ENCODE measurements at places on chromosomes 5 and 9.

DNA sequence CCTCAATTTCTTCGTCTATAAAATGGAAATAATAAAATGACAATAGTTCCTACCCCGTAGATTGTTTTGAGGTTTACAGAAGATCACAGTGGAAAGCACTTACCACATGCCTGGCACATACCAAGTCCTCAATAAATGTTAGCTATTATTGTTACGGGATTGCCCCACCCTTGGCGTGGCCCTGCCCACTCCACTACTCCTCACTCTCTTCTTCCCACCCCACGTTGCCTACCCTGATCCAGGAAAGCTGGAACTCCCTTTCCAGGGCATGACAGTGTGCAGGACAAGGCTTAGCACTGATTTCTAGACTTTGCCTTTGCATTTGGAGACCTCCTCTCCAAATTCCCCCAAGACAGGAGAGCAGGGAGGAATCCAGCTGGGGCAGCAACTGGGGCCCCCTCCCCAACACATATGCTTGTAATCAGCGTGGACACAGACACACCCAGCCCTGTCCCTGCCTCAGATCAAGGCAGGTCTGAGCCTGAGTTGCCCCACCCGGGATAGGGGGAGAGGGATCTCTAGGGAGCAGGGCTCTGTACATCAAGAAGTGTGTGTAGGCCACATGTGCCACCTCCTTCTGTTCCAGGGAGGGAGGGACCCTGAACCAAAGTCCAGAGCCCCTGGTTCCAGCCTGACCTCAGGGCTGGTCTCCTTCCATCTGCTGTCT lies 6.7 kb downstream of the SLC4A9 start:
- no peak for DNase-seq

DNA sequence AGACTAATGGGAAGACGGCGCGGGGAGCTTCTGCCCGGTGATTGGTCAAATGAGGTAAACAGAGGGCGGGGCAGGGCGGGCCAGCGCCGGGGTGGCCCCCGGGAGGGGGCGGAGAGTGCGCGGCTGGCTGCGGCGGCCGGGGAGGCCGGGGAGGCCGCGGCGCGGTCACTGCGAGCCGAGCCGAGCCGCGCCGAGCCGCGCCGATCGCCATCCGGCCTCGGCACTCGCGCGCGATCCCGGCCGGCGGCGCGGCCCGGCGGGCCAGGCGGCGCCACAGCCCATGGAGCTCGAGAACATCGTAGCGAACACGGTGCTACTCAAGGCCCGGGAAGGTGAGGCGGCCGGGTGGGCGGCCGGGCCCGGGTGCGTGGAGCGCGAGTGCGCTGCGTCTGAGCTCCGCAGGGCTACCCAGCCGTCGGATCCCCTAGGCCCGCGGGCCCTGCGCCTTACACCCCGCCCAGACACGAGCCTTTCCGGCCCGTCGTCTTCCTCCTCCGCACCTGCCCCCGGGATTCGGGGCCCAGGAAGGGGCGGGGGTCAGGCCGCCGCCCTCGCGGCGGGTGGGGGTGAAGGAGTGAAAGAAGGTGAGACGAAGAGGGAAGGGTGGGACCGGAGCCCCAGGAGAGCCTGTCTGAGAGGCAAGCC lies at the start of gene GRK6:
Gene GRK6, plus strand, starts transcription at position 111 of the 645 bp plus-strand sequence. Its CDS starts 170 bp downstream, at position 281.
- no peak for DNase-seq

DNA sequence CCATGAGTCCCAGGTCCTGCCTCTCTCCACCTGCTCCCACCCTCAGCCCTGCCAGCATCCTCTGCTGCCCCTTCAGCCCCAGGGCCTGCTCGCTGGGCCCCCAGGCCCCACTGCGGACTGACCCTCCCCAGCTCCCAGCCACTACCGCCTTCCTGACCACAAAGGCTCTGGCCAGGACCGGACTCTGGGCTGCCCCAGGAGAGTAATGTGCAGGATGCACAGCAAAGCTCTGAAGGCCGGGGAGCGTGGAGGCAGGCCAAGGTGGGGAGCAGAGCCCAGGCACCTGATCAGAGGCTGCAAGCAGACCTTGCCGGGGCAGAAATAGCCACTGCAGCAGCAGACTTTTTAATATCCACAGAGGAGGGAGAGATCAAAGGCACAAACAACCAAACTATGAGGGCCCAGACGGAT lies 27.9 kb downstream of the IPPK start:
- no peak for DNase-seq

DNA sequence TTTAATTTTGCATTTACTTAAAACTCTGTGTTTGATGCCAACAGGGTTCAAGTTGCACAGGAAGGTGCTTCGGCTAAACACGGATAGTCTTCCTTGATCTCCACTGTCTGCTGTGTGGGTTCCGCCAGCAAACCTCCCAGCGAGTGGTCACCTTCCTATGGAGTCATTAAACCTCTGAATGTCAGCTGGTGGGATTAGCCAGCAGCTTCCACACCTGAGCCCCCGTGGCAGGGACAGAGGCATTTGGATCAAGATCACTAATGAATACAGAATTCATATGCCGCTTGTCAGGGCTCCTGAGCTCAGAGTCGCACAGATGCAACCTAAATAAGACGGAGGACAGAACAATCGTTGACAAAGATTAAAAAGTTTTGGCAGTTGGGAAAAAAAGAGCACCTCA lies 39.5 kb downstream of the PSMB7 start:
- DNase-seq = no peak

- no peak for DNase-seq
Measured at GRCh38 chr5:81553567-81554212, 159.8 kb upstream of the ACOT12 start.

DNA sequence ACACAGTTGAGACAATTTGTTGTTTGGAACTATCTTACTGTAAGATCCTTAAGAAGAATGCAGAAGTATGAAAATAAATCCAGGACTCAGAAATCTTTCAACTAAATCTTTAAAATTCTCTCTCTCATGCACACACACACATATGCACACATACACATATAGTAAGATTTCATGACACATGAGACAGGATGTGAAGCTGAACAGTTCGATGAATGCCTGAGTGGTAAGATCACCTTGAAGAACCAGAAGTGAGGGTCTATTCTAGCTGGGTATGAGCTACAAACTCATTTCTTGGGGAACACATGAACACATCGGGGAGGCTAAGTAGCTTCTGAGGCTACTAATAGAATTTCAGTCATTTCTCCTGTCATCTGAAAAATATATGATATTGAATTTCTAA lies 153.6 kb downstream of the TMC1 start:
- no peak for DNase-seq

DNA sequence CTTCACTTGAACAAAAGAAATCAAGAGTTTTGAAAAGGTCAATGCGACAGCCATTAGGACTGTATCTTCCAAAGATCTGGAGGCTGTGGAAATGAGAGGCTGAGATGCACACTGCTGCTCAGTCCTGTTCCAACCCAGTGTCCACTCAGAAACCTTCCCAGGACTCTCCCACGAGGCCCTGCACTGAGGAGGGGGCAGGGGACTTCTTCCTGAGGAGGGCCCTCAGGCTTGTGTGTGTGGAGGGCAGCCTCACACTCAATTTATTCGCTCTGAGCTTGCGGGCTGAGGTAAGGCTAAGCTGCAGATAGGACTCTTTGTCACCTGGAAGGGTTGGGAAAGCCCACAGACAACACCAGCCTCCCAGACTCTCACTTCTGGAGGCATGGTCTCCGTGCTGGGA lies 69.6 kb upstream of the ROR2 start:
- DNase-seq = no peak

DNA sequence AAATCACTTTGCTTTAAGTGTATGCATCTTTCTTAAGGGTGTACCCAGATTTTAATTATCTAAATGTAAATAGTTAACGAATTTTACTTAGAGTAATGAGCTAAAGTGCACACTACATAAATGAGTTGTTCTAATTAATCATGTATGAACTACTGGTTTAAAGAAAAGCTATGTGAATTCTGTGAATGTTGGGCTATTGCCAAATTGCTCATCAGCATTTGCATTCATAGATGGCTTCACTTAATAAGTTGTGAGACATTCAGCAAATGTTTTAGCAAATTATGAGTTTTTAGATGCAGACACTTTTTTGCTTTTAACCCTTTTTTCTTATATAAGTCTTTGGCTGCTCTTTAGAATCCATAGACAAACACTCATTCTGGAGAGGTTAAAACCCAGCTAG lies 175.7 kb downstream of the PBX3 start:
- DNase-seq = no peak

- no peak for DNase-seq
Measured at GRCh38 chr5:170660531-170660930, 123.0 kb upstream of the GABRP start.

GRCh38 chr5:2750026-2750757 lies 1.3 kb downstream of the IRX2 start:
- DNase-seq = no peak

- no peak for DNase-seq
Measured at GRCh38 chr5:168404365-168404764, 81.9 kb upstream of the RARS1 start.

- no peak for DNase-seq
Measured at GRCh38 chr9:14435871-14436270, 121.9 kb upstream of the NFIB start.

DNA sequence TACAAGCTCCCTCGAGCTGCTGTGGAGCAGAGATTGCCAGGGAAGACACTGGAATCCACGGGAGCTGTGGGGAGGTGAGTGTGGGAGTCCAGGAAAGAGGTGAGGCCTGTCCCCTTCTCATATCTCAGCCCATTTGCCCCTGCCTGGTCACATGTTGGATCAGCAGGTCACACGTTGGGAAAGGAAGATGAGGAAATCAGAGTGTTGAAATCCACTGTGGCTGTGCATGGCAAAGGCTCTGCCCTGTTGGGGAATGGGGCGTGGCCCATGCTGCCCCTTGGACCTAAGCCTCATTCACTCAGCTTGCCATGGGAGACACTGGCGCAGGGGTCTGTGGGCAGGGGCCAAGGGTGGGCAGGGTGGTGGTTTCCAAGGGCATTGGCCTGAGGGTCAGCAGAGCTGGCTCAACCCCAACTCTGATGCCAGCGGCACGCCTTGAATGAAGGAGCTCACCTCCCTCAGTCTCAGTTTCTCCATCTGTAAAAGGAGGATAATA lies 85.4 kb upstream of the CPEB4 start:
- no peak for DNase-seq

DNA sequence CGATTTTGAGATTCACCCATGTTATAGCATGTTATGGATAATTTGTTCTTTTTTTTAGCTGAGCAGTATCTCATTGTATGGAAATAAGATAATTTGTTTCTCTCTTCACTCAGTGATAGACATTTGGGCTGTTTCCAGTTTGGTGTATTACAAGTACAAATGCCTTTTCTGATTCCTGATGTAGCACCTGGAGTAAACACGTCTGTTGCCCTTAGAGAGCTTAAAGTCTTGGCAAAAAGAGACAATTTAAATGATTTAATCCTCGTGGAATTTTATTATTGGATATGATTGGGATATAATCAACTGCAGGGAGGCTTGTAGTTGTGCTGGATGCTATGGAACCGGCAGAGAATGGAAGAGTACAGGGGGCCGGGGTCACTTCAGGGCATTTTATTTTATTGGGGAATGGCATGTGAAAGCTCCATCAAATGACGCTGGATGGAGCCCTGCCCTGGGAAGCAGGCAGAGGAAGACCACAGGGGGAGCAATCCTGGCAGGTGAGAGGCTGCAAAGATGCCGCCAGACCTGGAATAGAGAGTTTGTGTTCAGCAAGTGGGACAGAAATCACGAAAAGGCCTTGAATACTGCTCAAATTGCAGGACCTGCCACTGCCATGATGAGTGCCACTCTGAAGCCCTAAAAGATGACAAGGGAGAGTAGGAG lies 31.0 kb upstream of the TGFBI start:
- DNase-seq = no peak

DNA sequence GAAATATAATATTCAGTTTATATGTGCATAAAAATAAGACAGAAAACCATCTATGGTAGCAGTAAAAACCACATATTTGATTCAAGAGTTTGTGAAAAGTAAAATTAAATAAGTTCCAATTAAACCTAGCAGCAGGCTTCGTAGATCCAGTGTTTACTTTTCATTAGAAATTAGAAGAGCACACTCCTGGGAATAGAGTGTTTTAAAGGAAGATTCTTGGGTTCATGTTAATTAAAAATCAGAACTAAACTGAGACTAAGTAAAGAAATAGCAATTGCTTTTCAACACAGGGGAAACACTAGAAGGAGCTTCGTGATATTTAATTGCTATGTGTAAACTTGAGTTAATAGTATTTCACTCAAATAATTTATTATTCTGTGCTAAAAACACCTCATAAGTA lies 1097.8 kb upstream of the CDH18 start:
- DNase-seq = no peak

DNA sequence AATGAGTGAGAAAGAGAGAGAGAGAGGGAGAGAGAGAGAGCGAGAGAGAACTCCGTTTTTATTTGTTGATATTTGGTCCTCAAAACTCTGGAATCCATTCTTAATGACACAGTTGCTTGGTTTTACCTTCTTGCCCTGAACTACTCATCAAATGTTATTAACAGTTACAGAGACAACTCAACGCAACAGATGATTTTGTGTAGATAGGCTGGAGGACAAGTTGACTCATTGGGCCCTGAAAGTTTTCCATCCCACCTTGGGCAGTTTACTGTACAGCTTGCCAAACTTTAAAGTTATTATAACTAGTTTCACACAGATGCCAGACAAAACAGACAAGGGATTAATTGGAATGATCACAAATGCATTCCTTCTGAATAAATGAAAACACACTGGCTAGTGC lies 339.9 kb downstream of the ARL15 start:
- no peak for DNase-seq

DNA sequence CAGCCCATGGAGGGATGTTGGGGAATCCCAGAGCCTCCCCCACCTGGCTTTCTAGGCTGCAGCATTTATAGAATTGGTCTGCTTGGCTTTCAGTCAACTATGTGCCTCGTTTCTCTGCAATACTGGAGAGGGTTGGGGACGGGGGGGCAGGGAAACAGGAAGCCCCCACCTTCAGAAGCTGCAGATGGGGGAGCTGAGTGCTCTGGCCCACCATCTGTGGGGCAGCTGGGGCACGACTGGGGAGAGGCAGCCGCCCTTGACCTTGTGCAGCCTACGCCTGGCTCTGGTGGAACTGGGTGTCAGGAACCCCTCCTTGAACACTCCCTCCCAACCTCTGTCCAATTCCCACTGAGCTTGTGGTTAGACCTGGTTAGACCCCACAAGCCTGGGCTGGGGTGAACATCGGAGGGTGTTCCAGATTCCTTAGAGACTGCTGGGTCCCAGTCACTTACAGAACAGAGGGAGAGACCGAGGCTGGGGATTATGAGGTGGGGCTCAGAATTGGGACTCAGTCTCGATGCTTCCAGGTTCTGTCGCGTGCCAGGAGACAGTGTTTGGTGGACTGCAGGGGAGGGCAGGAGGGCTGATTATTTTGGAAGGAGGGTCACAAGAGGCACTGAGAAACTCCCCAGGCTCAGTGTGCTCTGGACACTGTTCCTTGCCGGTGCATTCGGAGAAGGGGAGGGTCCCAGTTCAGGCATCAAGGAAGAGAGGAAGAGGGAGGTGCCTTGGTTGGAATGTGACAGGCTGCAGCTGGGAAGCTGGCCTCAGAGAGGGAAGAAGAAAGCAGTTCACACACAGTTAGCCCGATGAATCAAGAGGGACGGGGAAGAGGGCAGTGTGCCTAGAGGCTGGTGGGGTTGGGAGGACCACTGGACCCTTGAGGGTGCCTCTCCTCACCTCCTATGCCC lies 25.6 kb downstream of the COL27A1 start:
- no peak for DNase-seq

GRCh38 chr9:20995616-20996015 lies 35.8 kb downstream of the HACD4 start:
- no peak for DNase-seq
